Daoy (cell line): ENCODE measurements at places on chromosomes 5 and 9.

DNA sequence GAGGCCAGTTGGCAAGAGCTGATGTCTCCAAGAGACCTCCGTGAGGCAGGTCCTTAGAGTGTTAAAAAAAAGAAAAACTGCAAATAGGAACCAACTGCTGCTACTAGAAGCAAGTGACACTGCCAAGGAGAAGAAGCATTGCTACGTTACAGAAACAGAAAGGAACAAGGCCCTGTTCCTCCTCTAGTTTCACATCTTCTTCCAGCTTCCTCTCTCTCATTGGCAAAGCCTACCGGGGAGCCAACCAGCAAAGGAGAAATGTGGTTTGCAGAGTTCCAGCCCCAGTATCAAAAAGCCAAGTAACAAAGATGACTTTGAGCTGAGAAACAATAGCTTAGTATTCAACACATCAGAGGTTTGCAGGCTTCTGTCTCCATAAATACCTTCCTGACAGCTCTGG, 145.9 kb downstream of the PRELID2 start:
- no peak for DNase-seq

GRCh38 chr5:169162407-169162806, 138.5 kb downstream of the SLIT3 start:
- peak; percentile 80 for DNase-seq

- DNase-seq: no peak
Measured at GRCh38 chr5:132467287-132467984, 23.1 kb downstream of the IRF1 start.

- no peak for DNase-seq
Measured at GRCh38 chr9:125317704-125318103, 56.1 kb downstream of the GAPVD1 start.

GRCh38 chr5:133338504-133339355, 273.6 kb downstream of the FSTL4 start:
- no peak for DNase-seq

- no peak for DNase-seq
Measured at GRCh38 chr5:61670941-61671340, 338.9 kb downstream of the ZSWIM6 start.
